ENCODE measurements at places on chromosomes 4 and X.

DNA sequence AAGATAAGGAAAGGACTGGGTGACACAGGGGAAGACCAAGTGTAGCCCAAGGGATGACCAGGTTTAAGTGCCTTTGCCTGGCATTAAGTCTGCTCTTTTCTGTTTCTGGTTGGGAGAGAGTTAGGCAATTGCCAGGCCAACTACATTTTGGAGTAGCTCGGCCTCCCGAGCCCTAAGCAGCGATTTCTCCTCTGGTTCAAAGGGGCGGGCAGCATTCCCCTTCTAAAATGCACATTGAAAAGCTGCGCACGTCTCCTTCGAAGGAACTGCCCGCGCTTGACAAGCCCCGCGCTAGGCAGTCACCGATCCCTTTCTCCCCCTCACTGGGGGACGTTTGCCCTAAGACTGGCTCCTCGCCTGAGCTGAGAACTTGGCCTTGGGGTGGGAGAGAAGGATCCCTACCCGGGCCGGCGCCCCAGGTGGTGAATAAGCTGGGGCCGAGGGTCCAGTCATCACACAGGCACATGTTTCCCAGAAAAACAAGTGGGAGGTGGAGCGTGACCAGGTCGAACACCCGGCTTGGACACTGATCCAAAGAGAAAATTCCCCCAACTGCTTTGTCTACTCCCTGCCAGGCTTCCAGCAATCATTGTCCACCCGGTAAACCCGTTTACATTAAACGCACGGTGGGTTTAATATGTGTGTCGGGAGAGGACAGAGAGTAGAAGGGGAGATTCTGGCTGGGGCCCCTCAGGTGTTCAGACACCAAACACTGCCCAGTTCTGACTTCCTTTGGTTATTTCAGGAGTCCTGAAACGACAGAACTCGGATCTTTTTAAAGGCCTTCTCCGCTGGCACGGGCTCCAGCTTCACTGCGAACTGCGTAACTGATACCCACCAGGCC is 4.0 kb downstream of the ARX start:
- no peak for DNase-seq

DNA sequence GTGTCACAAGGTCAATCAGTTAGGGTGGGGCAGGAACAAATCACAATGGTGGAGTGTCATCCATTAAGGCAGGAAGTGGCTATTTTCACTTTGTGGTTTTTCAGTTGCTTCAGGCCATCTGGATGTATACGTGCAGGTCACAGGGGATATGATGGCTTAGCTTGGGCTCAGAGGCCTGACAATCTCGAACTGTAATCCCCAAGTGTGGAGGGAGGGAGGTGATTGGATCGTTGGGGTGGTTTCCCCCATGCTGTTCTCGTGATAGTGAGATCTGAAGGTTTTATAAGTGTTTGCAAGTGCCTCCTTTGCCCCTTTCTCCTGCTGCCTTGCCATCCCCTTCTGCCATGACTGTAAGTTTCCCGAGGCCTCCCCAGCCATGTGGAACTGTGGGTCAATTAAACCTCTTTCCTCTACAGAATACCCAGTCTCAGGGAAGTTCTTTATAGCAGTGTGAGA is 36.7 kb upstream of the STS start:
- no peak for DNase-seq

GRCh38 chr4:122917731-122918130 is 4.7 kb downstream of the NUDT6 start:
- no peak for DNase-seq

GRCh38 chr4:168634276-168634802 is 137.5 kb downstream of the PALLD start:
- no peak for DNase-seq

GRCh38 chr4:114964026-114964425 is 149.4 kb downstream of the NDST4 start:
- no peak for DNase-seq

GRCh38 chrX:10470009-10470408 is 150.4 kb downstream of the MID1 start:
- DNase-seq: no peak

DNA sequence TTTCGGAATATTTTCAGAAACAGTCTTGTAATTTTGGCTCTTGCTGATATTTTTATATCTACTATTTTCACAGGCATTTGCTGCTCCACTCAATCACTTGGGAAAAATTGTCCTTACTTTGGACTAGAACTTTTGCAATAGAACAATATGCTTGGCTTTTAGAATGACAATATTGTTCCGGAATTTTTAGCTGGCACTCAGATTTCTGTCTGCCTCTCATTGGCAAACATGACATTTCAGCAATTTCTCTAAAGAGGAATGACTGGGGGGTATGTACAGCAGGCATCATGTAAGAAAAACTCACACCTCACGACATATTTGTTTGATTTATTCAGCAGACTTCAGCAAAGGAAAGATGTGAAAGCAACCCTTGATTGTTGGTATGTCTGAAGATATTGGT is 243.6 kb upstream of the GPRIN3 start:
- no peak for DNase-seq

GRCh38 chr4:2745981-2746806 is 9.9 kb downstream of the TNIP2 start:
- peak; percentile 34 for DNase-seq

GRCh38 chrX:18896680-18897544 is 87.0 kb downstream of the PHKA2 start:
- no peak for DNase-seq

All from activated CD8-positive, alpha-beta memory T cell treated with anti-CD3 and anti-CD28 coated beads for 1 hour (primary cell).